ENCODE measurements at places on chromosomes 11 and 22.

DNA sequence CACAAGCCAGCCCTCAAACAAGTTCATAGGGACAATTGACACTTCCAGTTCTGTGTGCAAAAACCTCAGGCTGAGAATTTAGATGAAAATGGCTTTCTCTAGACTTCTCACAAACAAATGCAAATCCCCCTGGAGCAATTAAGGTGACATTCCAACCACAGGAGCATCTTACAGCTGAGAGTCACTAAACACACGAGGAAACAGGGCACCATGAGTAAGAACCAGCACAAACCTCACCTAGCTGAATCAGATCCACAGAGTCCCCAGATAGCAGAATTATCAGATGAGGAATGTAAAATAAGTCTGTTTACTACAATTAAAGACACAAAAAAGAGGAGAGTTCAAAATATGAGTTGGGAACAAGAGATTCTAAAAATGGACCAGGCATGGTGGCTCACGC is 51.5 kb downstream of the RTL6 start:
- no peak for DNase-seq

DNA sequence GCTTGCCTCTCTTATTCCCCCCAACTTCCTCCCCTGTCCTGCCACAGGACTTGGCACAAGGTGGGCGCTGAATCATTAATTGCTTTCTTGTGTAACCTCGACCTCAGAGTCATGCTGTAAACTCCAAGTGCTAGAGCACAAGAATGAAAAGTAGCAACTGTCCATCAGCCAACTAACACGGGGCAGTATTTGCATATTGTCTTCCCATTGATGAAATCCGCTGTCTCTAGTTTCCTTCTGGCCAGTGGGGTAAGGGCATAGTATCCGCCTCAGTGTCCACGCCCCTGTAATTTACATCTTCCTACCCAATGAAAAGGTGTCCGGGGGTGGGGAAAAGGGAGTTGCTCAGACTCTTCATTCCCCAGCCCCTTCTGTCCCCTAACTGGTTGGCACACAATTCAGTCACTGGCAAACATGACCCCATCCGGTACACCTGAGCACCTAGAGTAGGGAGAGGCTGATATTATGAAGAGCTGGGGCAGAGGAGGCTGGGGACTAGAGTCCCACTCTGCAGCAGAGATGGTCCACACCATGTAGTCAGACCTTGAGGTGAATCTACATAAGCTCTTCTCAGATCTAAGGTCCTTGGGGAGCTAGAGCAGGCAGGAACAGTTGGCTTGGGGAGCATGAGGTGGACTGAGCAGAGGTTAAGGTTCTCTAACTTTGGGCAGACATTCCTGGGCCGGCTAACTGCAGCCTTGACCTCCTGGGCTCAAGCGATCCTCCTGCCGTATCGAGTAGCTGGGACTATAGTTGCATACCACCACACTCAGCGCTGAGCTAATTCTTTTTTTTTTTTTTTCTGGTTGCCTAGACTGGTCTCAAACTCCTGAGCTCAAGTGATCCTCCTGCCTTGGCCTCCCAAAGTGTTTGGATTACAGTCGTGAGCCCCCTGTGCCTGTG is 6.8 kb upstream of the GGA1 start:
- DNase-seq = no peak

DNA sequence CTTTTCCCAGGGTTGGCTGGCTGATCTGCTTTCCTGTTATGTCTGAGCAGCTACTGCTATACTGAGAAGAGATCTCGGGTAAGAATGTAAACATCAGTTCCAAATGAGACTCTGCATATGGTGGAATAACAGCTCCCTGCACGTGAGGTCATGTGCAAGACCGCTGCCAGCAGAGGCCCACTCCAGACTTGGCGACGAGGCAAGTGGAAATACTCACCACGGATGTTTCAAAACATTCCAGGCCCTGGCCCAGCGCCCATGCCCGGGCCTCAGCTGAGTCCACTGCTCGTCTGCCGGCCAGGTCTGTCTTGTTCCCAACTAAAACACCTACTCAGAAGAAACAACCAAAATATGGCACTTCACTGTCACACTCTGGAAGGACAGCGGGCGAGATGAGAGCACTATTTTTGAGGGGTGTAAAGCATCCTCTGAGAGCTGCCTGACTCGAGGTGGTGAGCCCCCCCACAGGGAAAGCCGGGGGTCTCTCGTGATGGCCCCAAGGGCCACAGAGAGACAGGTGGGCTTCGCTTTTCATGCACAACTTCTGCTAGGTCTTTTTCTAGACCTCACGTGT is 13.1 kb downstream of the IFT27 start:
- DNase-seq = no peak

- DNase-seq = no peak
Measured at GRCh38 chr22:29259253-29259899, 8.4 kb downstream of the RHBDD3 start.

GRCh38 chr11:119774172-119774763 is 45.3 kb upstream of the NECTIN1 start:
- no peak for DNase-seq

- DNase-seq = peak; percentile 25
Measured at GRCh38 chr11:721741-722345, 15.8 kb downstream of the EPS8L2 start.

- DNase-seq = no peak
Measured at GRCh38 chr11:44718612-44719390, 8.0 kb upstream of the TSPAN18 start.

- DNase-seq = no peak
Measured at GRCh38 chr11:5719703-5720495, 16.3 kb upstream of the OR56B1 start.

GRCh38 chr11:62708793-62709192 is 1.3 kb downstream of the GNG3 start:
- DNase-seq = peak; percentile 32

DNA sequence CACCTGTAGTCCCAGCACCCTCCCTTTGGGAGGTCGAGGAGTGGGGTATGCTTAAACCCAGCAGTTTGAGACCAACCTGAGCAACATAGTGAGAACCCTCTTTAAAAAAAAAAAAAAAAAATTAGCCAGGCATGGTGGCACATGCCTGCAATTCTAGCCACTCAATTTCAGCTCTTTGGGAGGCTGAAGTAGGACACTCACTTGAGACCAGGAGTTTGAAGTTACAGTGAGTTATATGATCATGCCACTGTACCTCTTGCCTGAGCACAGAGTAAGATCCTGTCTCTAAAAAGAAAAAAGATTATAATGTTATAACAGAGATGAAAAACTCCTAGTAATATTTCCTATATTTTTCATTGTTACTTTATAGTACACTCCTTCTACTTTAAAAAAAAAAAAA is 23.9 kb downstream of the PIK3C2A start:
- DNase-seq = no peak

DNA sequence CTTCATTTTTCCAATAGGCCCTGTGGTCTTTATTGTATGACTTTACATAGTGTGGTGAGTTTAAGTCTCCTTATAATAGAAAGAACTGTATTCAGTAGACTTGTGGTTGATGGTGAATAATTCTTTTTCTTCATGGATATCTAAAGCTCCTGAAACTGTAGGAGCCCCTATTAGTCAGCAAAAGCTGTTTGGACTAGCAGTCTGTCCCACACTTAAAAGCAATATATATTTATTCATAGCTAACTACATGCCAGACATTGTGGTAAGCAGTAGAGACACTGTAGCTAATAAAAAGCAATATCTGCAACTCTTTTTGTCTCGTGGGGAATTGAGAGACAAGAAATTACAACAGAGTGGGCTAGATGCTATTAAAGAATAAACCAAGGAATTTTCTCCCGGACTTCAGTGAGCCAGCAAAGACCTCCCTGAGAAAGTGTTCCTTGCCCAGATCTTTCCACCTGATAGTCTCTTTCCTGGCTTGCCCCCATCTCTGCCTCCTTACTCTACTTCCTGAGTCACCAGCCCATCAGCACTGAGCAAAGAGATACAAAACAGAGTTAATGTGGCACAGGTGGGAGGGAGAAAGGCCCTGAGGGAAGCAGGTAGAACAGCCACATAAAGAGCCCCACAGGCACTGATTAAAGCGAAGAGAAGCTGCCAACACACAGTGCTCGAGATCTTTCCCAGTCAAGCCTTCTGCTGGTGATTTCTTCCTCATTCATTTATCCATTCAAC is 1.4 kb upstream of the OR52W1 start:
- DNase-seq = no peak

DNA sequence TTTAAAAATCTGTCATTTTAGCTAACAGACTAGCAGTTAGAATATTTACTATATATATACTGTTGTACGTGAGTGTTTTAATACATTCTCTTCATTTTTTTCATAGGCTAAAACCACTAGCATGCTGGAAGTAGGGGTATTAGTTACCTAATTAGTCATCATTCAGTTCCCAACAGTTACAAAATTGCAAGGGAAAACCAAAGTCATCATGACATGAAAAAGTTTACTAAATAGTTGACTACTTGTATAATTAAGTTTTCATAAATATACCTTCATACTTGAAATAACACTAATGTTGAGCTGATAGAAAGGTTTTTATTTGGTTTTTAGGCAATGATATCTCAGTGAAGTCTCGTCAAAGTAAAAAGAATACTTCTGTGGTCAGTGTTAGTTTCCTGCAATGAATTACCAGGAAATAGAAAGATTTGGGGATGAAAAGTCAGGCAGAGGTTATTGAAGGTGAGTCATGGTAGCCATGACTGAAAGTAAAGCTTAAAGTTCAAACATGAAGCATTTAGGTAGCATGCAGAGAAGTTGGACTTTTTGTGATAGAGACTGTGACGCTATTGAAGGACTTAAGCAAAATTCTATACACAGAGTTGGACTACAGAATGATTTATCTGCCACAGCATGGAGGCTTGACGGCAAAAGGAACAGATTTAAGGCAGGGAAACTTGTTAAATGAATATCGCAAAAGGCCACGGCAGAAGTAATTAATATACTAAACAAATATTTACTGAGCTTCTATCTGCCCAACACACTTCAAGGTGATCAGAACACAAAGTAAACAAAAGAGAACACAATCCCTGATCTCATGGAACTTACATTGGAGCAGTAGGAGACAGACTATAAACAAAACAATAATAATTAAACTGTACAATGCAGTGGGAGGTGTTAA is 828.1 kb upstream of the FAT3 start:
- DNase-seq = no peak

DNA sequence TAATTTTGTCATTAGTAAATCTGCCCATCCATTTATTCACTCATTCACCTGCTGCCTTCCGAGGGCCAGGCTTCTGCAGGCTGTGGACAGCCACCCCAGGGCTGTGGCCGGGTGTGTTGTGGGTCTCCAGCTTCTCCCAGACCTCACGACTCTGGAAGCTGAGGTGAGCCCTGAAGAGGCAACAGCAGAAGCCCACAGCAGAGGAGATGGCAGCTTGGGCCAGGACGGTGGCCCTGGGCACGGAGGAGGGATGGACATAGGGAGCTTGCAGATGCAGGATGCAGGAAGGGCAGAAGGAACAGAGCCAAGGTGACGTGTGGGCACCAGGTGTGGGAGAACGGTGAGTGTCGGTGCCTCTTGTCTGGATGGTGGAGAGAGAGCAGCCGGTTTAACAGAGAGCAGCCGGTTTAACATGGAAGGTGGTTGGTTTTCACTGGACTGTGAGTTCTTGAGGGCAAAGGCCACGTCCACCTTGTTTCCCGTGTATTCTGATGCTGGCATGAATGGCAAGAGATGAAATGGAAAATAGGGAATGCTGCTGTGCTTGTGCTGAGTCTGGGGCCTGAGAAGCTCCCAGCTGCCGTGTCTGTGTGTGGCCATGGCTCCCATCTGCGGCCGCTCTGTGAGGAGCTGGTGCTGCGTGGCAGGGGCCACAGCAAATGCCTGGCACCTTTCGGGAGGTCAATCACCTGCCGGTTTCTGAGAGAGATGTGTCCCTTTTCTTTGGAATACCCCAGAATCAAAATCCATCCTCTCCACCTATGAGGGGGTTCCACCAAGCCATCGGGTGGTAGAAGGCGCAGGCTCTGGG is 669.9 kb downstream of the BRD1 start:
- no peak for DNase-seq

Data from activated CD8-positive, alpha-beta memory T cell treated with anti-CD3 and anti-CD28 coated beads for 1 hour (primary cell).